ENCODE measurements at places on chromosomes 12 and 14.

GRCh38 chr14:56494167-56494566 lies 85.4 kb upstream of the TMEM260 start:
- DNase-seq = no peak

DNA sequence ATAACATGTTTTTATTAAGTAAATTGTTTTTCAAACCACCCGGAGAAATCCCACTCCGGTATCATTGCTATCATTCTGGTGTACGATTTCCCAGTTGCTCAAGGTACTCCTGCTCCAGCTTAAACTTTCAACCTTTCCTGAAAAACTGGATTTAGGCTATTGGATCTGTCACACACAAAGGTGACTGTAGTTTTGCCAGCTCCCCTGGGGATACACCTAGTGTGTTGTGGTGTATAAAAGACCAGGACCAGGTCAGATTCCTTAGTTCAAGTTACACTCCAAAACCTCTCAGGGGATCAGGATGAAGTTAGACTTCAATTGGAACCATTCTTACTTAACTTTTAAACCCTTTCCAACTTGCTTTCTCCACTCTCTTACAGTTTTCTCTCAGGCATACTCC lies 303.9 kb downstream of the NOVA1 start:
- no peak for DNase-seq

DNA sequence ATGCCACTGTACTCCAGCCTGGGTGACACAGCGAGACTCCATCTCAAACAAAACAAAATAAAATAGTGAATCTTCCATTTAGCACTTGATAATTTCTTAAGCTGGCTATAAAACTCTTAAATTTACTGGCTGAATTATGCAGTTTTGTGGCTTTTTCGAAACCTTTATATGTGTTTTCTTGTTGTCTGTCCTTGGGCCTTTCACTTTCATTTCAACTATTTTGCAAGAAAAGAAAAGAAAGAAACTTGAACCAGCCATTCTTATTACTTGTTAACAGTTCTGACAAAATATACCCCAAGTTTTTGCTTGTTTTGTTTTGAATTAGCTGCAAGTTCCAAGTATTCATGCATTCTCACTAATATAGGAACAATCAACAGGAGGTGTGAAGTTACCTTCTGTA lies 42.8 kb downstream of the PRICKLE1 start:
- no peak for DNase-seq

GRCh38 chr12:48969160-48969771 lies 2.3 kb downstream of the WNT10B start:
- DNase-seq = no peak

GRCh38 chr14:59245809-59246295 lies 57.4 kb downstream of the DAAM1 start:
- DNase-seq = no peak

DNA sequence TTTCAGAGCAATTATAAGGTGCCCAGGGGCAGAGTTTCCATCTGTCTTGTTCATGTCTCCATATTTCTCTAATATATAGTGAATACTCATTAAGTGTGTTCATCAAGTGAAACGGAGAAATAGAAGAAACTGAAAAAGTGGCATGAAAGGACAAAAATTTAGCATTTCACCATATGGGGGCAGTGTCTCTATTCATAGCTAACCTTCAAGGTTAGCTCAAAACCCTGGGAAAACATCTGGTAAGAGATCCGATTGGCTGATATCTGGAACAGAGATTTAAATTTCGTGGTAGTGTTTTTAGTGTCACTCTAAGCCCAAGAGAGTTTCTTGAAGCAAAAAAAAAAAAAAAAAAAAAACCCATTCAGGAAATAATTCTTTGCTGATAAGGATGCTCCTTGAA lies 367.5 kb downstream of the DAD1 start:
- DNase-seq = no peak

DNA sequence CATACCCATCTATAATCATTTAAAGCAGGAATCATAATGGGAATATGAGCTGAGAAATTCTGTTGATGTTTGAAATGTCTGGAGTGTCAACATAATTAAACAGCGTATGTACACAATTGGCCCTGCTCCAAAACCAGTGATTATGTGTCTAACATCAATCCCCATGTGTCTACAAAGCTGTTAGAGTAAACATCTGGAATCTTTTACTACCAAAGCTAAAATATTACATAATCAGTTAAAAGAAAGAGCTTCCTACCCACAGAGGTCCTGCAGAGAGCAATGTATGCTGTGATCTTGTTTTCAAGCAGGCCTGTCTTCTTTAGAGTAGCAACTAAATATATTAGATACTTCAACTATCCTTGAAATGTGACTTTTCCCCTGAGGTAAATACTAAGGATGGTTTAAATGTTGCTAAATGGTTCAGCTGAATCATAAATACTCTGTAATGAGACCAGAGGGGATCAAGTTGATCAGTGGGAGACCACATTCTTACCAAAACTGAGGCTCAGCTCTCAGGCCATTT lies 74.3 kb downstream of the RASSF8 start:
- no peak for DNase-seq

GRCh38 chr14:76953311-76953945 lies 75.1 kb downstream of the IRF2BPL start:
- peak; percentile 82 for DNase-seq

- no peak for DNase-seq
Observed at GRCh38 chr14:88951370-88951769, 126.9 kb downstream of the TTC8 start.

- no peak for DNase-seq
Observed at GRCh38 chr12:71949646-71950045, 11.0 kb downstream of the TPH2 start.

GRCh38 chr12:34397591-34398365 lies 375.5 kb downstream of the ALG10 start:
- peak; percentile 23 for DNase-seq

DNA sequence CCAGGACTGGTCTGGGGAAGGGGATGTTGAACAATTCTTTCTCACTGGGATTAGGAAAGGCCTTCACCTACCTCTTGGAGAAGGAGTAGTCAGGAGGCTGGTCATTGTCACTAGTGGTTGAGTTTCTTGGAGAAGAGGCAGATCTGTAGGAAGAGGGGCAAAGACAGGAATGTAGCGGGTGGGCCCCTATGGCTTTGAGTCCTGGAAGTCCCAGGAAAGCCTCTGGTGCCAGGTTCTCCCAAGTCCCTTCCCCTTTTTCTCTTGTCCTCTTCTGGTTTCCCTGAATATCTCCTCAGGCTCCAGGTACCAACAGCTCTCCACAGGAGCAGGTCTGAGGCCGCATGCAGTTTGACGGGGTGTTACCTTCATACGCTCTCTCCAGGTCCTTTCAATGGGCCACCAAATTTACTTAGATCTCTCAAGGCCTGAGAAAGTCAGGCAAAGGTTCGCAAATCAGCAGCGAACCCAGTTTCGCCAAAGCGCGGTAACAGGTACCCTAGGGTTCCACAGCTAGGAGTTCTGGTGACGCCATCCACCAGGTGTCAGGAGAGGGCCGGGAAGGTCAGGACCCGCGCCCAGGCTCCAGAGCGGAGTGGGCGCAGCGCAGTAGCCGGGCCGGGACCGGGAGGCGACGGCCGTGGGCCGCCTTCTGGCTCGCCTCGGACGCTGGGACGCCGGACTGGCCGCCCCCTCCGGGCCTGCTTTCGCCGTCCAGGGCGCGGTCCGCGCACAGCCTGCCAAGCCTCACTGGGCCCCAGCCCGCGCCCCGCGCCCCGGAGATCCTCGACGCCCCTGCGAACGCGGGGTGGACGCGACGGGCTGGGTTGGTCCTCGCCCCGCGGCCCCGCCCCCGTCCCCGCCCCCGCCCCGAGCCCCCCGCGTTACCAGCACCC lies 795 bp downstream of the SMAGP start:
- peak; percentile 81 for DNase-seq

GRCh38 chr12:115261691-115262398 lies 577.9 kb upstream of the TBX3 start:
- no peak for DNase-seq

- no peak for DNase-seq
Observed at GRCh38 chr12:70919176-70919575, 1.4 kb downstream of the PTPRR start.

DNA sequence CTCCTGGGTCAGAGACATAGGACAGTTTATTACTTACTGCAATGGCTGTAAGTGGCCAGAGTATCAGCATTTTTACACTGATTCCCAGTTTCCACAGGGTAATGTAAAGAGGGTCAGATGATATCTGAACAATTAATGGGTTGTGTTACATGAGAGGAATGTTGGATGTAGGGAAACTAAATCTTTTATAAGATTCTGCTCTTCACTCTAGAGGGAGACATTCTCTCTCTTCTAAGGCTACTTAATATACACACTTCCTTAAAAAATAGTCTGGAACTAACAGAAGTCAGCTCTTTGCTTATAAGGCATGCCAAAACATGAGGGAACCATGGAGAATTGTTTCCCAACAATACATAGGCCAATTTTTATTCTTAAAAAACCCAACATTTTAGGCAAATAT lies 389.8 kb downstream of the ETNK1 start:
- DNase-seq = no peak

DNA sequence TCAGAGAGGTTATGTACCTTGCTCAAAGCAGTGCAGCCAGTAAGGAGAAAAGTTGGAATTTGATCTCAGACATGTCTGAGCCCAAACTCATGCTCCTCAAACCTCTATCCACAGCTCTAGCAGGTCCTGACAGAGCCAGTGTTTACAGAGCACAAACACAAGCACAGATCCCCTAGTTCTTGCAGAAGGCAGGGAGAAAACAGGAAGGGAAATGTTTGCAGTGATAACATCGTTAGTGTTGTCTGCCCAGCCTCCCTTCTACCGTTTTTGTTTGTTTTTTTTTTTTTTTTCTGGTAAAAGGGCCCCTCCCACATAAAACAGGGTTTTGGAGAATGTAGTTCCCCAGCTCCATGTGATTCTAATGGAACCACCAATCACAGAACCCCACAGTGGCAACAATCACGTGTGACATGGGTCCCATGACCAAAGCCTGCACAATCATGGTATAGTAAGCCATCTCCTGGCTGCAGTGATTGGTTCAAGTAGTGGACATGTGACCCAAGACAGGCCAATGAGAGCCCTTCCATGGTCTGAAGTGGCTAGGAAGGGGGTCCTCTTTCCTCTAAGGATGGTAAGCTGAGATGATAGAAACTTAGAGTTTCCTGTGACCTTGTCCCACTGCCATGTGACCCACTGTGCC lies 513.4 kb downstream of the MED13L start:
- DNase-seq = no peak

GRCh38 chr14:85093631-85094330 lies 436.2 kb upstream of the FLRT2 start:
- DNase-seq = no peak
